ENCODE measurements at places on chromosomes 13 and 19. TPM values are rescaled to one million over a fixed set of nuclear protein-coding genes. Genes with fewer than 3 reads are reported as not detected.

GRCh38 chr13:96403241-96403640 is 313.3 kb downstream of the HS6ST3 start:
- H3K4me1 ChIP-seq, result no peaks in the 10 kb centered on the region
- DNase-seq, result no peak
- H3K27me3 ChIP-seq, result no peaks in the 10 kb centered on the region
- H3K36me3 ChIP-seq, result no peaks in the 10 kb centered on the region
- H3K27ac ChIP-seq, result no peak overlapping the region

DNA sequence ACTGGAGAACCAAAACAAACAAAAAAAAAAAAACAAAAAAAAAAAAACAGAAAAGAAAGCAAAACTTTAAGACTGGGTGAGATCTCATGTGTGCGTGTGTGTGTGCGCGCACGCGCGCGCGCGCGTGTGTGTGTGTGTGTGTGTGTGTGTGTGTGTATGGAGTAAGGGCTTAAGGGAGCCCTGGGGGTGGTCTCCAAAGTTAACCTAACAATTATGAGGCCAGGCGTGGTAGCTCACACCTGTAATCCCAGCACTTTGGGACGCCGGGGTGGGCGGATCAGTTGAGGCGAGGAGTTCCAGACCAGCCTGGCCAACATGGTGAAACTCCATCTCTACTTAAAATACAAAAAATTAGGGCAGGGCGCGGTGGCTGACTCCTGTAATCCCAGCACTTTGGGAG is 46.7 kb downstream of the CYP4F22 start:
- peaks cover 73% of the 10 kb centered on the region for H3K27me3 ChIP-seq
- DNase-seq, result no peak
- no peak overlapping the region for H3K27ac ChIP-seq
- no peak overlapping the region for H3K4me3 ChIP-seq
- H3K4me1 ChIP-seq, result peaks cover 25% of the 10 kb centered on the region

DNA sequence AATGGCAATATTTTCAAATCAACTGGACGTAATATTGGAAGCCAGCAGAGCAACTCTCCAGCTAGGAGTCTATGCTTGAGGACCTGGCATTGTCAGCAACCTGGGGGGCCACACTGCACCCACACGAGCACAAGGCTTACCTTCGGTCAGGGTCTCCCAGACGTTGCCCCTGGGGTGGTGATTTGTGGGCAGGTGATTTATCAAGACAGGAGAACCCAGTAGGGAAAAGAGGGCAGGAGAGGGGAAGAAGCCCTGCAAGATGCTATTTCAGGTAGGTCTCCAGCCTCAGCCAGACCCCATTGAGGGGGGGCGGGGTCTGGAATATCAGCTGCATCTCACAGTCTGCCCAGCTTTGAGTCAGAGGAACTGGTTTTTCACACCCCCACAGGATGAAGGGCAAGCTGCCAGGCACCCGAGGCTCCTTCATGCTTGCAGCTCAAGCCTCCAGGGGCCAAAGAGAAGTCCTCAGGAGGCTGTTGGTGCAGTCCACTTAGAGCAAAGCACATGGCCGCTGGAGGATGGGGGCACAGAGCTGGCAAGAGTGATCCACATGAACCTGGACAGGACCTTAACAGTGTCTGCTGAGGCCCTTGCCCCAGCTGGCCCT is 80.9 kb upstream of the UQCRFS1 start:
- H3K27me3 ChIP-seq, result no peaks in the 10 kb centered on the region
- no peaks in the 10 kb centered on the region for H3K4me1 ChIP-seq
- H3K27ac ChIP-seq, result no peak overlapping the region
- no peaks in the 10 kb centered on the region for H3K36me3 ChIP-seq
- H3K4me3 ChIP-seq, result no peak overlapping the region

Gene NFIC
- polyA plus RNA-seq, result 37.2 TPM

GRCh38 chr19:42606660-42607351 is 12.1 kb upstream of the CEACAM8 start:
- H3K4me1 ChIP-seq, result no peaks in the 10 kb centered on the region
- H3K4me3 ChIP-seq, result no peak overlapping the region
- H3K27me3 ChIP-seq, result no peaks in the 10 kb centered on the region
- DNase-seq, result peak; percentile 92

Gene APC2
- polyA plus RNA-seq, result 0.73 TPM

- no peaks in the 10 kb centered on the region for H3K4me1 ChIP-seq
- H3K4me3 ChIP-seq, result no peak overlapping the region
- H3K36me3 ChIP-seq, result no peaks in the 10 kb centered on the region
- H3K27ac ChIP-seq, result no peak overlapping the region
These were observed 752.3 kb downstream of the PCDH9 start for GRCh38 chr13:66477816-66478215.

Gene LIG4
- 14.1 TPM for polyA plus RNA-seq

Gene CLPTM1
- 68.0 TPM for polyA plus RNA-seq

- no peaks in the 10 kb centered on the region for H3K4me1 ChIP-seq
- H3K36me3 ChIP-seq, result no peaks in the 10 kb centered on the region
- DNase-seq, result no peak
- H3K4me3 ChIP-seq, result no peak overlapping the region
- no peak overlapping the region for H3K27ac ChIP-seq
These were observed 8.5 kb upstream of the ZNF83 start for GRCh38 chr19:52646571-52647217.

- DNase-seq, result no peak
- H3K4me1 ChIP-seq, result no peaks in the 10 kb centered on the region
- no peak overlapping the region for H3K4me3 ChIP-seq
- no peak overlapping the region for H3K27ac ChIP-seq
These were observed 756.0 kb upstream of the PCDH20 start for GRCh38 chr13:62171697-62172096.

Gene PCSK4
- polyA plus RNA-seq, result 3.4 TPM
